ENCODE measurements at places on chromosomes 3 and 15.

DNA sequence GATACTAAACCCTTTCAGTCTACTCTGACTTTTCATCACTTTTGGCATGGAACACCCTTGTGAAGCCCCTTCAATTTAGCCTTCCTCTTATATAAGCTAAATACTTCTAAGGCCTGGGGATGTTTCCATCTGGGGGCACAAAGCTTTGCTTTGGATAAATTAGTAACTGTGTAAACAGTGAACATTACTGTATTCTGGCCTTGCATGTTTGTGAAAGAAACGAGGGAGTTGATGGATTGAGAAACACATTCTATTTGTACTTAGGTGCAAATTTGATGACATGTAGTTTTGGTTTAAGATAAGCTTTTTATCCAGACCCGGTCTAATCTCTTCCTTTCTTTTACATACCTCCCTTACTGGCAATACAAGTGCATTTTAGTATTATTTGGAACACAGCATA, 19.7 kb downstream of the PSMD6 start:
- DNase-seq = no peak

- no peak for DNase-seq
These were observed 26.6 kb upstream of the SMAD6 start for GRCh38 chr15:66675446-66675845.

GRCh38 chr3:72120806-72121778, 336.1 kb upstream of the PROK2 start:
- no peak for DNase-seq

DNA sequence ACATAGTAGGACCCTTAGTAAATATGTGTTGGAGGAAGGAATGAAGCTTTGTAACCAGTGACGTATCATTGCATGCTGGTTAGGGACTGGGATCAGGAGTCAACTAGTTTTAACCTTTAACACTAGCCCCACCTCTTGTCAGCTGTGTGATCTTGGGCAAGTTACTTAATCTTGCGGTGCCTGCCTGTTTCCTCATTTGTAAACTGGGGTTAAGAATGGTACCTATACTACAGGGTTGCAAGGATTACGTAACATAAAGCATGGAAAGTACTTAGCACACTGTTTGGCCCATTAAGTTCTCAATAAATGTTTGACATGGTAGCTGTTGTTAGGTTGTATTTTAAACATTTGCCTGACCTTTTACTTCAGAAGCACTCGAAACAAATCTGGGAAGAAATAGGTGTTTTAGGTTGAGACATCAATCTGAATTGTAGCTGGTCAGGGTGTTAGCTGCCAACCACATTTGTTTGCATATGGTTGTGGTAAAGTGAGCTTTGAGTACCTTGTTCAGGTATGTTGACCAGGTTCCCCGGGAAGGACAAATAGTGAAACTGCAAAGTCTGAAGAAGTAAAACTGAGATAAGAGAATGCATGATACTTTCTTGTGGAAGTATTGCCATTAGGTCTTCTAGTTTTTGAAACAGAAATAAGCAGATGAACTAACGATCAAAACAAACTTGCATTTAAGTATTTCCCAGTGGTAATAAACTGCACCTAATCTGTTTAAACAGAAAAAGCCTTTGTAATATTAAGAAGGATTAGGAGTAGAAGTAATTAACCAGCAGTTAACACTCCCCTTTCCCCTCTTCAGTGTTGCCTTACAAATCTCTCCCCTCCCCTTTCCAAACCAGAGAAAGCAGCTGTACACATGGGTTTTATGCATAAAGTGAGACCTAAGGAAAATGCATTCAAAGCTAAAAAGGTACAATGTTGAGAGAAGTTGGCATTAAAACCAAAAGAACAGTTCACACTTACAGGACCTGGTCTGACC, 25.8 kb upstream of the SCAANT1 start:
- no peak for DNase-seq

DNA sequence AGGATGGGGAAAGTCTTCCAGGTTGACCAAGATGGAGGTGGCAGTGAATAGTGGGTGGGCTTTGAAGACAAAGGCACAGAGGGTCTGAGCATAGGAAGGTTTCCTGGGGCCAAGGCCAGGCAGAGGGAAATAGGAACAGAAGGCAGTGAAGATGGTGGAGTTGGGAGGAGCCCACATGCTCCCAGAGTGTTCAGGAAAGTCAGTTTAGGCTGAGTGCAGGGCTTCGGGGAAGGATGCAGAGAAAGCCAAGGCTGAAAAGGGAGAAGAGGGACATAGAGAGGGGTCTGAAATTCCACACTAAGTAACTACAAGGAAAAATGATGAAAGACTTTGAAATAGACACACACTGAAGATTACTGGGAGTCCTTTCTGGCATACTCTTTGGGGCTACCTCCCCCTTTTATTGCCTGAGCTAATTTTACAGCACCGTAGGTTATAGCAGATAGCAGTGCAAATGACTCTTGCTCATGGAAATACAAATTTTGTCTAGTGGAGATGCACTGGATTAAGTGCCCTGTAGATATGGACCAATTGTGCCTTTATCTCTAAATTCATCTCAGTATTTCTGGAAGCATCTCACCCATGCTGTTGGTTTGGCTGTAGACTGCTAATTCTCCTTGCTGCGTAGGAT, 3.8 kb downstream of the CX3CR1 start:
- no peak for DNase-seq

- no peak for DNase-seq
These were observed 11.1 kb downstream of the LRCH3 start for GRCh38 chr3:197801891-197802778.

DNA sequence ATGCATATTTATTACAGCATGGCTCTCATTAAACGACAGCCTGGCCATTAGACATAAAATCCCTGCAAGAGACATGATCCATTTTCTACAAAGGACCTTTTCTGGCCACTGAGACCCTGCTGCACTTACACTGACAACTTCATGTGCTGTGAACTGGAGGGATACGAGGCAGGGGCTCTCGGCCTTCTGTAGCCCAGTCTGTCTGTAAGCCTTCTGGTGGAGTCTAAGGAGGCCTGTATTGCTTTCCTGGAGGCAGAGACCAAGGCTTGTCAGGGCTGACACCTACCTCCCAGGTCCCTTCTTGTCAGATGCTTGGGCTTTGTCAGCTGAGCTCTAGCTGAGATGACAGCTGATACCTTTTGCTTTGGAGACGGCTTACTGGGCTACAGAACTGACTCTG, 776.9 kb upstream of the ARPP21 start:
- DNase-seq = no peak

- no peak for DNase-seq
These were observed 19.4 kb upstream of the ALAS1 start for GRCh38 chr3:52178537-52178936.

- peak; percentile 52 for DNase-seq
These were observed 674 bp downstream of the SERP1 start for GRCh38 chr3:150545419-150546225.

- no peak for DNase-seq
These were observed 10.1 kb downstream of the CEMIP start for GRCh38 chr15:80789296-80789695.

GRCh38 chr15:76084256-76084655, 24.5 kb downstream of the TMEM266 start:
- DNase-seq = no peak

DNA sequence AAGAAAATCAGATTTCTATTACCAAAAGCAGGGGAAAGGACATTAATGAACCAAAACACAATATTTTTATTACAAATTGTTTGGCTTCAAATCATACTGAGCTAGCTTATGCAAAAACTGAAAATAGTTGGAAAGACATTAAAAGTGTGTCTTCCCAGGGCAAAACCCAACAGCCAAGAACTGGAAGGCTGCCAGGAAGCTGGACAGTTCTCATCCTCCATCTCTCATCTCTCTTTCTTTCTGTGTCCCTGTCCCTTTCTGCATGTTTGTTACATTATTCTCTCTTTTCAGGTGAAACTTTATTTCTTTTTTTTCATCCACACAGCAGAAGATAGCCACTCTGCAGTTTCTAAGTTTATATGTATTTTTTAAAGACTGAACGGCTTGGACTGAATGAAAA, 41.1 kb upstream of the SNTN start:
- DNase-seq = no peak

DNA sequence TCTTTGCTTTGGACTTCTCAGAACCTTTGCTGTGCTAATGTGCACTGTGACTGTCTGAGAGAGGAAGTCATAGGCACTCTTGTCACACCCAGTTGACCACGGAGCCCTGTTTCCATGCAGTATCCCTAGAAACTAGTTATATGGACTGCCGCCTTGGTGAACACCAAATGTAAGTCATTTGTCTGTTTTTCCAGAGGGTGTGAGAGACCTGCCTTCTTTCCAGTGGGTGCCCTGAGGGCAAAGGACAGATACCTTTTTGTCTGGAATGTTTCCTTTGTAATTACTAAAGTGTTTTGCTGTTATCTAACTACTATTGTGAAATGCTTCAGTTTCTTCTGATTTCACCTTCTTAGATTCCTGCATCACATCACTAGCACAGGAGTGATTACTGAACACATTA, 91.8 kb downstream of the LARS2 start:
- peak; percentile 43 for DNase-seq

DNA sequence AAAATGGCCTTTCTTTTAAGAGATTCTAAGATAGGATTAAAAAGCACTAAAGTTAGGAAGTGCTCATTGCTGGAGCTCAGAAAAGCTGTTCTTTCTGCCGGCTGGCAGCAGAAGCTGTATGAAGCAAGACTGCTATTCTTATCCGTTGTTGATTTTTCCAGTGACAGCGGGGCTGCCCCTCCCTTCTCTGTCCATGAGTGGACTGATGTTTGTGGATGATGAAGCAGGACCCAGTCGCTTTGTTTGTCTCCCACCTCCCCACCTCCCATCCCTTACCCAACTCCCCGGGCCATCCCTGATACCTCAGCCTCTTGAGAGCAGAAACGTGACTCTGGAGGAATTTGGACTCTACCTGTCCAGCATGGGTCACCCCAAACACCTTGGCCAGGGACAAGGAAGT, 10.3 kb upstream of the MUSTN1 start:
- DNase-seq = no peak

- DNase-seq = no peak
These were observed 19.4 kb upstream of the SEMA4B start for GRCh38 chr15:90181776-90182175.

DNA sequence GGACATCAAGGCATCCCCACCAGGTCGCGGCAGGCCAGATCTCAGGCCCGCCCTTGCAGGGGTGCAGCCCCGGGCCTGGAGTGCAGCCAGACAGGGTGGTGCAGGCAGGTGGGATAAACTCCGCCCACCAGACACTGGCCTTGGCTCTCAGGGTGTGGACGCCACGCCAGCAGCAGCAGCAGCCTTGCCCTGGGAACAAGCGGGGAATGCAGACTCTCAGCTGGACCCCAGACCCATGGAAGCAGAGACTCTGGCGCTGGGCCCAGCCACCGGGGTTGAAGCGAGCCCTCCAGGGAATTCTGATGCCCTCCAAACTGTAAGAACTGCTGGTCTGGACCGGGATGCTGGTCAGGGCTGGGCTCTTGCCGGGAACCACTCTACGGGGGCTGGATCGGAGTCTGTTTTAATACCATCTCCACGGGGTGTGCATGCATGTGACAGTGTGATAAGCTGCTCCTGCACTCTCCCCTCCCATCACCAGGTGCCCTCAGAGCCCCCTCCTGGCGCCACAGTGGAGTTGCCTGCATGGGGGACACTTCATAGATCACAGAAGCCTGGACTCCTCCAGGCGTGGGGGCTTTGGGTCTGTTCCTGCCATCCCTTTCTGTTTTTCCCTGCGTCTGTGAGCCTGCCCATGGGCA, 142.7 kb downstream of the NSMCE3 start:
- DNase-seq = no peak

- peak; percentile 22 for DNase-seq
These were observed 87.0 kb downstream of the KLHL25 start for GRCh38 chr15:85707519-85708338.

DNA sequence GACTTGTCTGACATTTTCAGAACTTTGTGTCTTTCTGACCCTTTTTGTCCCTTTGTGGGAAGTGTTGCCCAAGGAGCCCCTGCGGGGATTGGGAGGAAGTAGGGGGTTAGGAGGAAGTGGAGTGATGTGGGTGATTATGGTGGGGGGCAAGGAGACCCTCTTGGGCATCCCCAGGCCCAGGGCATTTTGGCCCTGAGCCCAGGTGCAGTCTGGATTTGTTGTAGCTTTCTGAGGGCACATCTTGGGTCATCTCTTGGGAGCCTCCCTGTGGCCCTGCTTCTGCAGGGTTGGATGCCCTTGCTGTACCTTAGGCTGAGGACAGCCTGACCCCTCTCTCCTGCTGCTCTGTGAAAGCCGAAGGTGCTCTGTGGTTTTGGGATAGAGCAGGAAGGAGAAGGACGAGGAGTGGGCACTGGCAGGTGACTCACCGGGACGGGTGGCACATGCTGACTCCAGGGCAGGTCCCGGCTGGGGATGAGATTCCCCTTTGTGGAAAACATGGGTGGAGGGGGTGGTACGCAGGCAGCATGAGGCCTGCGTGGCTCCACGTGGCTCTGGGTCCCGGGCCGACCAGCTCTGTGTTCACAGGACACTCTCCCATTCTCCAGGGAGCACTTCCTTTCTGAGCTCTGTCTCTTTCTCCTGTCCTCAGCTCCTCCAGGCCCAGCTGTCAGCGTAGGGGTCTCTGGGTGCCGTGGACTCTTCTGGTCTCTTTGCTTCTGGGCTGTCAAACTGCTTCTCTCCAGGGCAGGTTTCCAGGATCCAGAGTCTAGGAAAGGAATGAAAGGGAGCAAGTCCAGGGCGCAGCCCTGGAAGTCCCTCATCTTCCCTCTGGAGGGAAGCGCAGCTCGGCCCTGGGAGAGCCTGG, 11.8 kb downstream of the CD276 start:
- no peak for DNase-seq

DNA sequence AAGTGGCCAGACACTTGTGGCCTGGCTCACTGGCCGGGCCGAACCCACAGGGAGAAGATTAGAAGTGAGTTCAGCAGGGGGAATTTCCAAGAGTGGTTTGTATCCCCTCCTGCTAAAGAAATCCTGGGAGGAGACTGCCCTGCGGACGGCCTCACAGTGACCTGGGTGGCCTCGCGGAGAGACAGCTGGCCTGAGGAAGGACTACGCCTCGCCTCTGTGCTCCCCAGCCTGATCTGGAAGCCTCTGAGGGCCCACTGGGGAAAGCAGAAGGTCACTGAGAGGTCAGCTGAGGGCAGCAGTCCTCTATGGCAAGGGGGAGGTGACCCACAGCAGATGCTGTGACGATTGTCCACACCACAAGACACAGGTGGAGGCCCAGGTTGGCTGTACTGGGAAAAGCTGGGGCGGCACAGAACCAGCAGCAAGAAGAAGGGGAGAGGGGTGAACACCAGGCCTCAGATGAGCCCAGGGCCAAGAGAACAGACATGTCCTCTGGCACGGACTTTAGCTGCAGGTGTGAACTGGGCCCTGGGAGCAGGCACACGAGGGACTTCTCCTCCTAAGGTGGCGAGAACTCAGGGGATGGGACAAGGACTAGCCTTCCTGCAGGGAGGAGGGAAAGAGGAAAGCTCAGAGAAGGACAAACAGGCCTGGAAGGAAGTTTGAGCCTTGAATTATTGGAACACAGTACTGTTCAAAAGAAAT, 37.2 kb upstream of the DLG1 start:
- DNase-seq = no peak
